T-helper 17 cell (primary cell): ENCODE measurements at places on chromosomes 7 and 10.

DNA sequence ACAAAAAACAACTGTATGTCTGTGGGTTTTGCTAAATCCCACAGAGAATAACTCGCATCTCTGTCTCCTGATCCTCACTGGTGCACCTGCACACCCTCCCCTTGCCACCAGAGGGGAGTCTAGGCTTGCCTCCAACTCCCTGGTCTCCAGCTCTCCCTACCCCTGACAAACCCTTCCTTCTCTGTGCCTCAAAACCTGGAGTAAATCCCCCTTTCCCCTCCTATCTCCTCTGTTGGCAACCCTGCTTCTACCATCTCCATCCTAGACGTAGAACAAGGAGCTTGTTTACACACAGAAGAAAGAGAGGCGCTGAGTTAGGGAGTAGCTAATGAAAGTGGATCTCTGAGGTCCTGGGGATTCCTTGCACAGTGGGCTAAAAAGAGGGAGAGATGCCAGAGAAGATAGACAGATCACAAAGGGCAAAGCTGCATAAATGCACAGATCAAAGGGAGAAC, 6.0 kb downstream of the MBLAC1 start:
- DNase-seq: peak; percentile 35

DNA sequence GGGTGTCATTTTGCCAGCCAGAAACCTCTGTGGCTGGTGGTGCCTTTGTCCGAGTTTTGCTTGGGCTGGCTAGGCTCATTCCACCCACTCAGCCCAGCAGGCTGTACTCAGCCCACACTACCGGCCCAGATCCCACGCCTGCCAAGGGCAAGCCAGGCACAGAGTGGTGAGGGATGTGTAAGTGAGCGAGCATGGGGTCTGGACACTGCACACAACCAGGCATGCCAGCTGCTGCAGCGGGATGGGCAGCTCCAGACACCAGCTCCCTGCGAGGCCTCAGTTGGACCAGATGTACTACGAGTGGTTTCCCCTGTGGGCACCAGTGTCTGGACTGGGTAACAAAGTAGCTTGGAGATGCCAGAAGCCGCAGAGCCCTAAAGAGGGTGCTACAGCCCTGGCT, 134.2 kb upstream of the C7orf33 start:
- no peak for DNase-seq

- DNase-seq: no peak
These were observed 315.8 kb upstream of the POM121L12 start for GRCh38 chr7:52719677-52720076.

DNA sequence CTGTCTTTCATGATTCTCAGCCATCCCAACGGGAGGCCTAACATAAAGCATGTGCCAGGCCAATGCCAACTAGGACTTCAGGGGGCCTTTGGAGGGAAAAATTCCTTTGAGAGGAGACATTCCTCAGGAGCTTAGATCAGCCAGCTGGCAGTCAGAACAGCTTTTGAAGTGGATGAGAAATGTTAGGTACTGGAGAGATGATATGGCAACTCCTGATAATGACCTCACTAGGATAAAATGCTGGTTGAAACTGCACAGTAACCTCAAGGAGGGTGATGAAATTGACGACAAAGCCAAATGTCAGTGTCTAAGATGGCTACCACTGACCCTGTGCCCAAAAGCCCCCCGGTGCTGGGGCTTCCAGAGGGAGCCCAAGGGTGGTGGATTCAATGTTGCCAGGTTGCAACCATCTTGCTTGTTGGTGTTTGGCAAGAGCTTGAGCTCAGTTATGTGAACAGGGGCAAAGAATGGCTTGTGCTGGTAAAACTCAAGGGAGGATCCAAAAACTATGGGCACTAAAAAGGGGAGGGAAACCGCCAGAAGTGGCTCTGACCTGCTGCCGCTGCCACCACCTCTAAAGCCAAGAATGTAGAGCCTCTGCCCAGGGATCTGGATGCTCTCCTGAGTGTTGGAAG, 121.2 kb downstream of the UBE2H start:
- DNase-seq: no peak

DNA sequence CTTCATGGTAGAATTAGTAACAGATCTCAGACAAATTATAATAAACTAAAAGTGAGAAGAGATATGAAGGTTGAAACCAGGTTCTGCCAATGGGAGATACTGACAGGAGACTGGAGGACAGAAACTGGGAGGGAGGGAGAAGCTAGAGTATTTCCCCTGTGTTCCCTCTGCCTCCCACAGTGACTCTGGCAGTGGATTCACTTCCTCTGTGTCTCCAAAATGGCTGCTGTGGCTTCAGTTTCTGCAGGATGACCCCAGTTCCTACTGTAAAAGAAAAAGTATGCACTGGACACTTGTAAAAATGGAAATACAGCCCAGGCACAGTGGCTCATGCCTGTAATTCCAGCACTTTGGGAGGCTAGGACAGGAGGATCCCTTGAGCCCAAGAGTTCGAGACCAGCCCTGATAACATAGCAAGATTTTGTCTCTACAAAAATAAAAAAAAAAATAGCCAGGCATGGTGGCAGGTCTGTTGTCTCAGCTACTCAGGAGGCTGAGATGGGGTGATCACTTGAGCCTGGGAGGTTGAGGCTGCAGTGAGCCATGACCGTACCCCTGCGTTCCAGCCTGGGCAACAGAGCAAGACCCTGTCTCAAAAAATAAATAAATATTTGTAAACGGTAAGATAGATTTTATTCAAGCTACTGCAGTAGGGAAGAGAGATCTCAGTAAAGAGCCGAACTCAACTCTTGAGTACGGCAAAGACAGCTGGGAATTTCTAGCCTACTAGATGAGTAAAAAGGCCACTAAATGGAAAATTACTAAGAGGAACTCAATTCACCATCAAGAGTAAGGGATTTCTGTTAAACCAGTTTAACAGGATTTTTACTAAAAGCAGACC, 156.6 kb upstream of the TRIM24 start:
- no peak for DNase-seq
